ENCODE measurements at places on chromosomes 2 and 18.

DNA sequence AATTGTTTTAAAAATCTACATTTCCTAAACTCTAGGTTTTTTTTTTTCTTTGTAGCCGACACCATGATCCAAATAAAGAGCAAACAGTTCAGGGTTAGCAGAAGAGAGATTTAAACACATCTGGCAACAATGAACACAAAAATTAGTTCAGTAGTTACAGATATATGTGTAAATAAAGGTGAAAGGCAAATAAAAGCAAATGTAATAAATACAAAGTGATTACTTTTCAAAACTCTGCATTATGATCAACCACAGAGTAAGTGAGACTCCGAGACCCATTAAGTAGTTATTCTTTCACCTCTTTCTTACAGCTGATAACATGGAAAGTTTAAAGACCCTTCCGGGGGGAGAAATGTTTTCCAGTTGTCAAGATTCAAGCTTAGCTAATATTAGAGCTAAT is 716 bp downstream of the CALCRL start:
- DNase-seq, result no peak

DNA sequence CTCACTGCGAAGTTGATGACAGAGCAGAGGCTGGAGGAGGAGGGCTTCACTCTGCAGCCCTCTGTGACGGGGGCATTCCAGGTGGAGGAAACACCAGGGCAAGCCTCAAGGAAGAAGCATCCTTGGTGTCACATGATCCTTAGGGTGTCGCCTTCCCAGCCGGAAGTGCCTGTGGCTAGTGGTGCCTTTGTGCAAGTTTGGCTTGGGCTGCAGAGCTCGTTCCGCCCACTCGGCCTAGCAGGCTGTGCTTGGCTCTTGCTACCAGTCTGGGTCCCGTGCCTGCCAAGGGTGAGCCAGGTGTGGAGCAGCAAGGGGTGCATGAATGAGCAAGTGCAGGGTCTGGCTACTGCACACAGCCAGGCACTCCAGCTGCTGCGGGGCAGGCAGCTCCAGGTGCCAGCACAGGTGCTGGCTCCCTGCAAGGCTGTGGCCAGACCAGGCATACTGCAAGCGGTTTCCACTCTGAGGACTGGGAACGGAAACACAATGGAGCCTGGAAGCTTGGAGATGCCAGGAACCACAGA is 325.3 kb upstream of the SMIM21 start:
- DNase-seq, result no peak

DNA sequence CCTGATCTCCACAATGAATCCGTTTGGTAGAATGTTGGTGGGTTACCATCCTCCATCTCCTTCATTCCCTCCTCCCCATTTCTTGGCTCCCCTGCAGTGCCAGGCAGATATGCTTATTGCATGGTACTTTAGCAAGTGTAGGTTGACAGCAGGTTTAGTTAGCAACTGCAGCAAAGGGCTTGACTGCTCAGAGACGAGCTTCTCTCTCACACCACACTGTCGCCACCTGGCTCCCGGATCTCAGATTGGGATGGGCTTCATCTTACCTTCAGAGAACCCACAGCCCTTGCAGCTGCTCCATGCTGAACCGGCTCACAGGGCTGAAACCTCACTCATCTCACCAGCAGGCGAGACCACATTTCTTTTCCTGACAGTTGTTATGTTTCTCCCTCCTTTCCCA is 88.8 kb downstream of the VWA3B start:
- no peak for DNase-seq

DNA sequence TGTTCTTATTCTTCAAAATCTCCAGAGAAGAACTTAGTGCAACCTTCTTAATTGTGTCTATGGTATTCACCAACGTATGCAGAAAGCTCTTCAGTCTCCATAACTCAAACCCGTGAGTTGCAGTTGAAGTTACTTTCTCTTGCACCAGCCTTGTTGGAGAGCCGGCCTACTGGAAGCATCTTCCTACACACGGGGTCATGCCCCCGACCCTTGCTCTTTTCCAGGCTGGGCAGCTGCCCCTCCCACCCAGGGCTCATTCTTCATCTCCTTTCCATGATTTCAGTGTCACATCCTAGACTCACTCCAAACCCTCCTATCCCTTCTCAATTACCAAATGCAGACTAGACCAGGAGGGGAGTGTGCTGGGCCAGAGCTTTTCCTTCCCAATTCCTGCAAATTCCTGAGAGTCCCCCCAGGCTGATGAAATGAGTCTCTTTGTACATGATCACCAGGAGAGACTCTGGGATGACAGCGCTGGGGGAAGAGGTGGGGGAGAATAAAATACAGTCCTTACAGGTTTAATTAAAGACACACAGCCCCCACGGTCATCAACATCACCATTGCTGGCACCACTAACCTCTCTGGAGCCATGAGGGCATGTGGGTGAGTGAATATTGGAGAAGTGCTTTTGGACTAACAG is 75.3 kb downstream of the COLEC12 start:
- DNase-seq, result no peak

- no peak for DNase-seq
These were observed 29.0 kb upstream of the CFAP36 start for GRCh38 chr2:55490554-55490953.

- no peak for DNase-seq
These were observed 136.1 kb upstream of the FANCL start for GRCh38 chr2:58377181-58377580.

DNA sequence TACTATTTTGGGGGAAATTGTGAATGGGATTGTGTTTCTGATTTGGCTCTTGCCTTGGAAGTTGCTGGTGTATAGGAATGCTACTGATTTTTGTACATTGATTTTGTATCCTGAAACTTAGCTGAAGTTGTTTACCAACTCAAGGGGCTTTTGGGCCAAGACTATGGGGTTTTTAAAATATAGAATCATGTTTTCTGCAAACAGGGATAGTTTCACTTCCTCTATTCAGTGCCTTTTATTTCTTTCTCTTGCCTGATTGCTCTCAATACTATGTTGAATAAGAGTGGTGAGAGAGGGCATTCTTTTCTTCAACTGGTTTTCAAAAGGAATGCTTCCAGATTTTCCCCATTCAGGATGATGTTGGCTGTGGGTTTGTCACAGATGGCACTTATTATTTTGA is 1383.8 kb upstream of the ACVR2A start:
- DNase-seq, result no peak

DNA sequence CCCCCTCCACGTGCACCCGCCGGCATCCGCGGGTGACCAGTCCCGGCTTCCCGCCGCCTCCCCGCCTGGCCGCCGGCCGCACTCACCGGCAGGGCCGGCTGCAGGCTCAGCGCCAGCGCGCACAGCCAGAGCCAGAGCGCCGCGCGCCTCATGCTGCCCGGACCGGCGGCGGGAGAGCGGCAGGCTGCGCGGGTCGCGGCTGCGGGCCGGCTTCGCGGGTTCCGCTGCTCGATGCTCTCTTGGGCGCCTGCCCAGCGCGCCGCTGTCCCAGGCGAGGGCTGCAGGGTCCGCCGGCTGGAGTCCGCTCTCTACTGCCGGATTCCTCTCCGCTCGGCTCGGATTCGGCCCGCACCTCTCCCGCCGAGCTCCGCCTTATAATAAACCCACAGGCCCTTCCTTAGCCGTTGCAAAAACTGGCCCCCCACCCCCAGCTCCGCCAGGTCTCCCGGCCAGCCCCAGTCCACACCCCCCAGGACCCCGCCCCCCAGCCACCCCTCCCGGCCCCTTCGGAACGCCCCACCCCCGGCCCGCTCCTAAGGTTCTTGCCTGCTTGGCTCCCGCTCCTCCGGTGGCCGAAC is at the start of gene SDC1:
TSS of gene SDC1 (minus strand) at position 415 of the 578 bp plus-strand sequence. CDS start at position 152, 263 bp downstream.
- peak; percentile 86 for DNase-seq

DNA sequence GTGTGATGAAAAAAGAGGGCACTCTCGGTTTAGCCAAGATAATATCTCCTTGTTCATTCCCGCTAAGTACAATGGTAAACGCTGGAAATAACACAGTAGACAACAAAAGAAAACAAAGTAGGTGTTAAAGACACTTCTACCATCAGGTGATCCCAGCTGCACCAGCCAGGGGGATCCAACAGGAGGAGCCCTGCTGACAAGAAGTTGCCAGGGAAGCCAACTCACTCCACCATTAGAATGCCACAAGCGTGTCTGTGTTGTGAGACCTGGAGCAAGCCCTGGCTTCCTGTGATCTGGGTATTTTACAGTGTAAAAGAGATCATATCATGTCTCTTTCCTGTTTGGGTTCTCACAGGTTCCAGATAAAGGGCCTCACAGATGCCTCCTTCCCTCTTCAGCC is 117.0 kb downstream of the GRB14 start:
- no peak for DNase-seq

DNA sequence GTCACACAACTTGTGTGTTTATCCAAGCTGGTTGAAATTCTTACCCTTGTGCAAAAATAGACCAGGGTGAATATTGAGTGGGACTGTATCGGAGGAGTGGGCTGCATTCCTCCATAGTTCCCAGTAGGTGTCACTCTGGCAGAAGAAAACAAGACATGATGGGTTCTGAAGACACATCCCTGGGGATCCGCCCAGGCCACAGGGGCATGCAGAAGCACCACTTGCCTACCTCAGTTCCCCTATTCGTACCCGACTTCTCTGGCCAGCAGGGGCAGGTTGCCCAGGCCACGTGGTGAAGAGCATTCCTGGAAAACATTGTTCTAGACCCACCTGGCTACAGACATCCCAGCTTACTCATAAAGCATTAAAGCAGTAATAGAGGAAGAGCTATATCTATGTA is 168.2 kb downstream of the FAM210A start:
- peak; percentile 74 for DNase-seq

DNA sequence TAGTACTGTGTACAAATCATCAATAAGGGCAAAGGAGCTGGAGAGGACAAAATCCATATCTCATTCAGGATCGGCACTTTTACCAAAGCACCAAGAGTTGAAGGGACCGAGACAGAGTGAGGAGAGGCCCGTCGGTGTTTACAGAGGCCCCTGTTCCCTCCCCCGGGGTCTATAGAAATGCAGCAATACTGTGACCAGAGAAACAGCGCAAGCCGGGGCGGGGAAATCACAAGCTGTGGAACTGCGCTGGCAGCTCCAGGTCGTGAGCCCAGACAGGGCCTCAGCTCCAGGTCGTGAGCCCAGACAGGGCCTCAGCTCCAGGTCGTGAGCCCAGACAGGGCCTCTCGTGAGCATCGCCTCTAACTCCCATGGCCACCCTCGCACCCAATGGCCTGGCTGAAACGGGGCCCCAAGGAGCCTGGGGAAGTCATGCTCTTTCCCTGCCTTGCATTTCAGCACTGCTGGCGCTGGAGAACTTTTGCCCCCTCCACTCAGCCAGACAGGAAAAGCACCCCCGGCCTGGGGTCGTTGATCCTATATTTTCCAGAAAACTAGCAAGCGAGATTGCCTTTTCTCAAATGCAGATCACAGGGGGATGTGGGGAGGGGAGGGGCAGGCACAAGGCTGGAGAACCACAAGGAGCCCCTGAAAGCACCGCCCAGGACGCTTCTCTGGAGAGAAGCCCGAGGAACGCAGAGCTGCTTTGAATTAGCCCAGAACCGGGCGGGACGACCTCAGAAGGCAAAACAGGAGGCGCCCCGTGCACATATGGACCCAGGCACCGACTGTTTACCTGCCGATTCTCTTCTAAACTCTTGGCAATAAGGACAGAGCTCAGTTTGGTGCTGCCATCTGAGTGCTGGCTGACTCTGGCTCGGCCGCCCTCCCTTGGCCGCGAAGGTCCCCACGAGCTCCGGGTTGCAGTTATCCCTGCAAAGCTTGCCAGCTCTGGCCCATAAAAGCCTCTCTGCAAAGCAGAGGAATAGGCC is 223.7 kb downstream of the ACKR3 start:
- DNase-seq, result no peak

DNA sequence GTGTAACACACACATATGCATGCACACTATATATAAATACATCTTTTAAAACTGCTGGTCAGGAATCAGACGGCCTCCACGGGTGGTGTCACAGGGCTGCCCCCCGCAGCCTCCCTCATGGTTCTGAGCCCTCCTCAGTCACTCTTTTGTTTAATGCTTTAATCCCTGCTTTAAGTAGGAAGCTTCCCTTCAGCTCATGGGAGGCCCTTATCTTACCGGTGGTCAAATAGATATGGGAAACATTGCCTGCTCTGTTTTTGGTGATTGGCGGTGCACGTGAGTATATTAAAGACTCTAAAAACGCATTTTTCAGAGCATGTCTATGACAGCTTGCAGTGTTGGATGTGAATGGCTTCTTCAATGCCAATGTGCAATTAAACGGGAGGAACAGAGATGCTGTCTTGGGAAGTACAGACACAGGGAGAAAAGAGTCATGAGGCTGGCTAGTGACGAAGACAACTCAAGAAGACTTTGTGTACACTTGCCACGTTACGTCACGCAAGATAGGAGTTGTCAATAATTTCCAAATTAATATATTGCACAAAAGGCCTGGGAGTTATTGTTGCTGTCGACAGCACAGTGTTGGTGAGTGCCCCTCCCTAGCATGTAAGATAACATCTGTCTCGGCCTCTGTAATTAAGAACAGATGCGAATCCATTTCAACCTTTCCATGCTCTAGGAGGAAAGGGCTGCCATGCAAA is 23.3 kb downstream of the GNLY start:
- DNase-seq, result no peak

- no peak for DNase-seq
These were observed 81.3 kb downstream of the NFATC1 start for GRCh38 chr18:79476918-79477571.

DNA sequence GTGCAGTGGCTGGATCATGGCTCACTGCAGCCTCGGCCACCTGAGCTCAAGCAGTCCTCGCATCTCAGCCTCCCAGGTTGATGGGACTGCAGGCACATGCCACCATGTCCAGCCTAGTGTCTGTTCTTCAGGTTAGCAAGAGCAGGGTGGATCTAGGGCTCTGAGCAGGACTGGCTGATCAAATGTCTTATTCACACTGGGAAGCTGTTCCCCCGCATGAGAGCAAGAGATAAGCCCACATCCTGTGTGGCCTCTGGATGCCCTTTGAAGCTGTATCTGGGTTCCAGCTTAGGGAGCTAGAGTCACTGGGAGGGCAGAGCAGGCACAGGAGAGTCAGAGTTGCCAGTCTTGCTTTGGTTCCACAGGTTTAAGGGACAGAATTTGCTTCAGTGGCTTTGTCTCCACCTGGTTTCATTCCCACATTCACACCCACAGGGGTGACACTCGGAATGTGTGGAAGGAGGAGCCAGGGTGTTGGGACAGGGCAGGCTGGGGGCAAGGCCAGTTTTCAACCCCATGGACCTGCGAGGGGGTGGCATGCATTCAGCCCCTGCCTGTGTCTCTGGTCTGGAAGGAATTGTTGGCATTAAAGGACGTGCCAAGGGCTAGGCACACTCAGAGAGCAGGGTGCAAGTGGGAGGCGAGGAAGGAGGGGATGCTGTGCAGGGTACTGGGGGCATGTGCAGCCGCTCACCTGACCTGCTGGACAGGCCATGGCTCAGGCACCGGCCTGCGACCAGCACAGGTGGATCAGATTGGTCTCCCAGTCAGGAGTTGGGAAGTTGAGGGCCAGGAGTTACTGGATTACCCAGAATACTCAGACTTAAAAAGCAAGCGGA is 24.5 kb downstream of the PTPN18 start:
- no peak for DNase-seq
